ENCODE measurements at places on chromosomes 6 and 20. TPM values are rescaled to one million over a fixed set of nuclear protein-coding genes. Genes with fewer than 3 reads are reported as not detected.

GRCh38 chr20:45945678-45946148, 11.2 kb downstream of the PCIF1 start:
- DNase-seq = no peak

- DNase-seq = peak; percentile 37
These were observed 26.1 kb downstream of the NPEPL1 start for GRCh38 chr20:58718729-58719128.

DNA sequence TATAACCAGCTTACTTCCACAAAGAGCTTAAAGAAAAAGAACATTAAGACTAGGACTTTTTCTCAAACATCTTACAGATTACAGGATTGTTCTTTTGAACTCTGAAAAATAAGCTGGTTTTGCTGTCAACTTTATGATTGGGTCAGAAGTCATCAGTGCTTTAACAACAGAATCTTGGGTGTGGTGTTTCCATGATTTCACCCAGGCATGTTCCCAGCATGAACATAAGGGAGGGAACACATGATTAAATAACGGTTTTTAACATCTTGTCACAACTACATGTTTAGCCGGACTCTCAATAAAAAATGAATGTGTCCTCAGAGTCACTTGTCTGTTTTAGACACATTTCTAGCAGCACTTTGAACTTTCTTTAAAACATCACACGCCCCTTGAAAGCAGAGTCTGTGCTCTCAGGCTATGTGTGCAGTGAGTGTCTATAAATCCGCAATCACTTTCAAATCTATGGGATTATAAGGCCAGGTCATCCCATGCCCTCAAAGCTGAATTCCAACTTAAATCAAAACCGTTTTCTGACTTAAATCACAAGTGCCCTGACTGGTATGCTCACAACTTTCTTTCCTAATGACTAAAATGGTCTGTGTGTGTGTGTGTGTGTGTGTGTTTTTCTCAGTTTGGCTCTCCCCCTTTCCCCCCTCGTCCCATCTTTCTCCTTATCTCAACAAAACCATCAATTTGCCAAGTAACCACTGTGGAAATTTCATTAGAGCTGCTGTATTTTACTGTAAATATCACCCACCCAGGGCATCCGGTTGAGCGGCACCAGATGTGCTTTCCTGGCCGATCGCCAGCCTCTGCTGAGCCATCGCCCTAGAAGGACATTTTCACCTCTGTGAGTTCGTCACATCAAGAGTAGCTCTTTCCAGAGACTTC, 216.8 kb upstream of the DTNBP1 start:
- peak; percentile 82 for DNase-seq

The PHACTR1 gene
- 53.3 TPM for total RNA-seq

GRCh38 chr6:119240257-119241110, 109.1 kb downstream of the MAN1A1 start:
- no peak for DNase-seq
